Neural crest cell (in vitro differentiated cells): ENCODE measurements at places on chromosomes 13 and 19. TPM values are rescaled to one million over a fixed set of nuclear protein-coding genes. Genes with fewer than 3 reads are reported as not detected.

The PALM3 gene
- total RNA-seq = 5.2 and 5.7 TPM in 2 replicates

The UPF1 gene
- total RNA-seq = 73.1 and 76.5 TPM in 2 replicates

The PSG3 gene
- total RNA-seq = not detected in 2 replicates

The TLE2 gene
- total RNA-seq = 0.73 and 1.4 TPM in 2 replicates

The PCDH8 gene
- 13.7 and 14.6 TPM in 2 replicates for total RNA-seq

The SPRED3 gene
- 11.2 and 12.0 TPM in 2 replicates for total RNA-seq

The RASGRP4 gene
- 0.43 and 0.58 TPM in 2 replicates for total RNA-seq

The CYP4F8 gene
- not detected in 2 replicates for total RNA-seq

The ZNF44 gene
- total RNA-seq = 5.5 and 5.8 TPM in 2 replicates

The ATF5 gene
- 23.4 and 24.2 TPM in 2 replicates for total RNA-seq

DNA sequence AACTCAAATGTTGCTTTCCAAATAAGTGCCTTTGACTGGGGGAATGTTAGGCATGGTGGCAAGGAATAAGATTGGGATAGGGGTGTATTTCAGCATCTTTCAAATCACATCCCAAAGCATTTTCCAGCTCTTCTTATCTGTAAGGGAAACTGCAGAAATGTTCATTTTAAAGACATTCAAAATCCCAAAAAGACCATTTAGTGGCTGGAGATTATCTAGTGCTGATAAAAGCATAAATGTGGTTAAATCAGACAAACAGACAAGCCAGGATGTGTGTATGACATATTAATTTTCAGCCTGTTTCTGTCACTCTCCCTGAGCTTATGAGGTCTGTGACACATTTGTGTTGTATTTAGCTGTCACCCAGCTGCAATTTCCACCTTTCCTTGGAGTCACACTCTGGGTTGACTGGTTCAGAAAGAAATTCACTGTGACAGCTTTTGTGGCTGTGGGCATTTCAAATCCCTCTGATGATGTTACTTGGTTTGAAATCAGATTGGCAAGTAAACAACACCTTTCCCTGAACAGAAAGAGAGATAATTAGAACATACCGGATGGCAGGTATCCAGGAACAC, 69.7 kb upstream of the SIAH3 start:
- no peak for DNase-seq

DNA sequence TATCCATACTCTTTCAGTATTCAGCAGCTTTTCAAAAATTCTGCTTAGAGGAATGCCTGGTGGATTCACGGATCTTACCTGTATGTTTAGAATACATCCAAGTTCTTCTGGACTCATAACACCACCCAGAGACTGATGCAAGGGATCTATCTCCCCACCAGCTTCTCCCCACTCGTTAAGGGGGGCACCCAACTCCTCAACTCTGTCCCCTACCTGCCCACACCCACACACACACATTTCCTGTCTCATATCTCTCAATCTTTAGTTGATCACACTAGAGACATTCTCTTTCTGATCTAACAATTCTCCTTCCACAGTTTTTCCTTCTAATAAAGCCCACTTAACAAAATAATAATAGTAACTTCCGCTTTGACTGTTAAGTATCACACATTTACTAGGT, 110.1 kb downstream of the DLEU7 start:
- DNase-seq = no peak

- DNase-seq = peak; percentile 79
These were observed 8.0 kb upstream of the POU2F2 start for GRCh38 chr19:42140125-42140754.

GRCh38 chr13:47213047-47213446, 316.2 kb upstream of the HTR2A start:
- no peak for DNase-seq

DNA sequence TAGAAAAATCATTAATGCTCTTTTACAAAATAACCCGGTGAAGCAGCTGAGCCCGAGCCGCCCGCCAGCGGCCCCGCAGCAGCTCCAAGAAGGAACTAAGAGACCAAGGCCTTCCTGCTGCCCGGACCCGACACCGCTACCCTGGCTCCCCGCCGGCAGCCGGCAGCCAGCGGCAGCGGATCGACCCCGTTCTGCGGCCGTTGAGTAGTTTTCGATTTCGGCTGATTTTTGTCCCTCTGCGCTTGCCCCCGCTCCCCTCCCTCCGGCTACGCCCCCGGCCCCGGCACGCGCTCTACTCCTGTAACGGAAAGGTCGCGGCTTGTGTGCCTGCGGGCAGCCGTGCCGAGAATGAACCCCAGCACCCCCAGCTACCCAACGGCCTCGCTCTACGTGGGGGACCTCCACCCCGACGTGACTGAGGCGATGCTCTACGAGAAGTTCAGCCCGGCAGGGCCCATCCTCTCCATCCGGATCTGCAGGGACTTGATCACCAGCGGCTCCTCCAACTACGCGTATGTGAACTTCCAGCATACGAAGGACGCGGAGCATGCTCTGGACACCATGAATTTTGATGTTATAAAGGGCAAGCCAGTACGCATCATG, at the start of gene PABPC3:
PABPC3 (plus strand) TSS at position 286 of the 603 bp plus-strand sequence; CDS start at position 349, 63 bp downstream.
- DNase-seq = no peak

GRCh38 chr13:51614350-51614786, 30.1 kb downstream of the WDFY2 start:
- no peak for DNase-seq

DNA sequence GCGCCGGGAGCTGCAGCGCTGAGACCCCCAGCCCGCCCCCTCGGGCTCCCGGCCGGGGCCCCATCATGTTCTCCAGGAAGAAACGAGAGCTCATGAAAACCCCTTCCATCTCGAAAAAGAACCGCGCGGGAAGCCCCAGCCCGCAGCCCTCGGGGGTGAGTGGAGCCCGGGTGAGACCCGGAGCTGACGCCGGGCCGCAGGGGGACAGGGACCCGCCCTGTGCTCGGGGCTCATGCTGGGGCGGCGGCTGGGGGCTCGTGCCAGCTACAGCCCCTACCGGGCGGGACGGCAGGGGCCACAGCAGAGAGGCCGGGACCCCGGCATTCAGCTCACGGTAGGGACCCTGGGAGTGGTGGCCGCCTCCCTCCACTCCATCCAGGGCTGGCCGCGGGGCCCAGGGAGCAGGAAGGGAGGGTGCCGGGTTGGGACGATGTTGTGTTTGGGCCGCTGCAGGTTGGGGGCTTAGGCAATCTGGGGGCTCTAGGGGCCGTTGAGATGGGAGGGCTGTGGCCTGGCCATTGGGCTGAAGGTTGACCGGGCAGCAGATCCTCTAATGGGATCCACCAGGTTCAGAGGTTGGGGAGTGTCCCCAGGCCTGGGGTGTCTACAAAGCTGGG, 482 bp downstream of the ARHGAP45 start:
- DNase-seq = no peak

DNA sequence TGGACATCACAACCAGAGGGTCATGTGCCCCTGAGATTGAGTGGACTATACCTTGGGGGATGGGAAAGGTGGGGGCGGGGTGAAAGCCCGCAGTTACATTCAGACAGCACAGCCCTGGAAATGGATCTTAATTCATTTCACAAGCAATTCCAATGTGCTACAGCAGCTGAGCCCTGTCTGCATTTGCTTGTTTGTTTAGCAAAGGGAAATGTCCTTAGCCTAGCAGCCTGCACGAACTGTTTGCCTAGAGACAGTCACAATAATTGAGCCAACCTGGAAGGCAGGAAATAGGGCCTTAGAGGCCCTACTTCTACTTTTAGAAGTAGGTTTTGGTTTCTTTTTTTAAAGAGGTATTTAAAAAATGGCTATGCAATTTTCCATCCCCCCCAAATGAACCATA, 177.3 kb upstream of the KL start:
- no peak for DNase-seq

DNA sequence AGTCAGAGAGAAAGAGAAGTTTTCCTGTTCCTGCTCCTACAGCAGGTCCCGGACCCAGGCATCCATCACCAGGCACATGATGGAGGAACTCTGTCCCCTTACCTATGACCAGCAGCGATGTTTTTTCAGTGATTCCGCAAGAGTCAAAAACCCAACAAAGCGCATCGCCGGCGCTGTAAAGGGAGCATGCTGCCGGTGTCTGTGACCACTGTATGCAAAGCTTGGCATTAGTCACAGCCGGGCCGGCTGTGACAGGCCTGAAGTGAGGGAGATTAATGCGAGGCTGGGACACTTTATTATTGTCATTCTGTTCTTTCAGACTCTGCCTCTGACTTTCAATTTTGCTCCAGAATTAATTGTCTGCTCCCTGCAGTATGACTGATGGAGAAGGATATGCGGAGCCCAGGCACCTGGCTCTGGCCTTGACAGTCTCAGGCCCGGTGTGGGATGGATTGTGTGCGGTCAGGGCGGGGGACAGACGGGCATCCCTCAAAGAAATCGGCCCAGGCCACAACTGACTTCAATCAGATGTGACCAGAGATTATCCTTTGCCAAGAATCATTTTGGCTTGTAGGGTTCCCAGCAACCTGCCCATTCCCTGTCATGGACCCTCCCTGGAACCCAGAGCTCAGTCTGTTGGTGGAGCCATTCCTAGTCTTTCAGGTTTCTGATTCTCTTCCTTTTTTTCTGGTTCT, 462.0 kb upstream of the ZNF507 start:
- no peak for DNase-seq

DNA sequence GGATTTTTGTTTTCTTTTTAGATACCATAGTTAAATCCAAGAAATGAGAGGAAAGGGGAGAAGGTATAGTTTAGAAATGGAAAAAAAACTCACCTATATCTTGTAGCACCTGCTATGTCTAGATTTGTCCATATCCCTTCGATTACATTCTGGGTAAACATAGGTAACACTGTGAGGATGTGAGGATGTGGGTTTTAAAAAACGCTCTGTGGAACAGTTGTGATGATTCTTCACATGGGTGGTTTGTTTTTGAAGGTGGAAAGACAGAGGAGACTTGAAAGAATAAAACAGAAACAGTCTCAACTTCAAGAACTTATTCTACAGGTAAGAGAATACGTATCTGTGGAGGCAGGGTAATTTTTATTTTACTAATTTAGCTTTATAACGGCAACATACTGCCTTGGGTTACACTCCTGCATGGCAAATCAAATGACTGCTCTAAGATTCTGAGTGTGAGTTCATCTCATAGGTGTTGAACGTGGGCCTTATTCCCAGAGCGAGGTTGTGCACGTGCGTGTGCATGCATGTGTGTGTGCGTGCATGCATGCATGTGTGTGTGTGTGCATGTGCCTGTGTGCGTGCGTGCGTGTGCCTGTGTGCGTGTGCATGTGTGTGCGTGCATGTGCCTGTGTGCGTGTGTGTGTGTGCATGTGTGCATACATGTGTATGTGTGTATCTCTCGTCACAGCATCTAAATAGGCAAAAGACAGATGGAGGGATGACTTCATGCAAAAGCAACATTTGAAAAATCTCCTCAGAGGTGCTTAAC, 23.5 kb downstream of the ATP4B start:
- DNase-seq = no peak

DNA sequence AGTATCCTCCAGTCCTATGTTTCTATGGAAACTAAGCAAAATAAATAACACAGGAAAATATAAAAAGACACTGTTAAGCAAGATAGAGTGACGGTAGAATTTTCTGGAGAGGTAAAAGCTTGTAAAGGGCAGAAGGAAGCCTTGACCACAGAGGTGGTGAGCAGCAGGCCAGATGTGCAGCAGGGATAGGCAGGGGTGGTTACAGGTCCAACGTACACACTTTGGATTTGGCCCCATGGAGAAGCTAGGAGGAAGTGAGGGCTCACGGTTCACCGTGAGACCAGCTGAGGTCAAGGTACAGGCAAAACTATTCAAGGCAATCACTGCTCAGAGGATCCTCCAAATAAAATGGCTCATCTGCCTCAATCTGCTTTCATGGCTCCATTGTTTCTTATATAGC, 242.8 kb downstream of the B3GLCT start:
- no peak for DNase-seq

DNA sequence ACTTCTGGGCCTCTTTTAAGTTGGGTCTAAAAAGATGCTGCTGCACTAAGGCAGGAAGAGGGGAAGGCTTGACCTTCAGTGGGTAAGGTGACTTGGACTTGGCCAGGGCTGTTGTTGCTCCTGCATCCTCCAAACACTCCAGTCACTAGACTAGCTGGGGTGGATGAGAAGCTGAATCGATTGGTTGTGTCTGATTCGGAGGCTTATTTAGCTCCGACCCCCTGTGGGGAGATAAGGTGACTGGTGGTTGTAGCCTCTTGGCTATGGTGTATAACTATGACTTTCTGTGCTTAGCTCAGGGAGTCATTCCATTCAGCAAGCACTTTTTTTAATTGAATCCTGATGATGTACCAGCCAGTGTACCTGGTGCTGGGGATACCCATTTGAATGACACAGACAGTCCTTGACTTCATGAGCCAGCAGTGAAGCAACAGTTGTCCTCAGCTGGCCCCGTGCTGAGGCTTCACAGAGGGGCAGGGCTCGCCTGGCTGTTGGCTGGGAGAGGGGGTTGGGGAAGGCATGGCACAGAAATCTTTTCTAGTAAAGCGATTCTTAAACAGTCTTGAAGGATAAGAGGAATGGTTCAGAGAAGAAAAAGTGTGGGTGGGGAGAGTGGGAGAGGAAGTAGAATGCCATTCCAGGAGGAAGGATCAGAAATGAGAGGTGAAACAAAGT, 9.9 kb downstream of the PCDH8 start:
- no peak for DNase-seq

- DNase-seq = no peak
These were observed 22.2 kb upstream of the KLF5 start for GRCh38 chr13:73036566-73036965.

- no peak for DNase-seq
These were observed 122.0 kb upstream of the FNDC3A start for GRCh38 chr13:48853728-48854102.

DNA sequence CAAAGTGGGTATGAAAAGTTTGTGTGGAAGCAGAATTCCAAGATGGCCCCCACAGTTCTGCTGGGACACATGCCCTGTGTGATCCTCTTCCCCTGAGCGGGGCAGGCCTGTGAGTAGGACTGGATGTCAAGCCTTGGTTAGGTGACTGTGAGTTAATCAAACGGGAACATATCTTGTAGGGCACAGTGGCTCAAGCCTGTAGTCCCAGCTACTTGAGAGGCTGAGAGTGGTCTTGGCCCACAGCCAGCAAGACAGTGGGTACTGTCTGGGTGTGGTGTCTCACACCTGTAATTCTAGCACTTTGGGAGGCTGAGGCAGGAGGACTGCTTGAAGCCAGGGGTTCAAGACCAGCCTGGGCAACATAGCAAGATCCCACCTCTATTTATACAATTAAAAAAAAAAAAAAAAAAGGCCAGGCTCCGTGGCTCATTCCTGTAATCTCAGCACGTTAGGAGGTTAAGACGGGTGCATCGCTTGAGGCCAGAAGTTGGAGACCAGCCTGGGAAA, 6.4 kb downstream of the ZNF653 start:
- DNase-seq = no peak

GRCh38 chr13:60758637-60759036, 361.6 kb downstream of the TDRD3 start:
- no peak for DNase-seq

DNA sequence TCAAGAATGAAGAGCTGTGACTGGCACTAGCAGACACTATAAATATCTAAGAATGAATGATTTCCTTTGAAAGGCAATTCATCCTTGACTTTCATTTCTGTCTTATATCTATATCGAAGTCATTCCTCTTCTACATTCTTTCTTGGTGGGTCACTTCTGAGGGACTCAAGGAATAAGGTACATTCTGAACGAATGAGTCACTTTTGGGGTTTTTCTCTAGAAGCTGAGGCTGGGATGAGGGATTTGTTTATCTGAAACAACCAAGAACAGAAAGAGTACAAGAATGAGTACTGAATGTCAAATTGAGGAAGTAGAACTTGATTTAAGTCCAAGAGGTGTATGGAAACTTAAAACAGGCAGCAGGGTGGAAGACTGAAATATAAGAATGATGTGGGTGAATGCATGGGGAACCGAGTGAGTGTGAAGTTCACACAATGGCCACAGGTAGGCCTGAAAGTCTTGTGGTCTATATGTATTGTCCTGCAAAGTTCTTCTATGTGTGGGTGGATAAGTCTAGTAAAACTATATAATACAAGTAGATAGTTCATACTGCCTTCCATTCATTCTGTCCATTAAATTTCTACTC, 343.9 kb downstream of the OXGR1 start:
- DNase-seq = no peak

- DNase-seq = no peak
These were observed 870.8 kb upstream of the SPRY2 start for GRCh38 chr13:81211713-81212112.
